ENCODE measurements at places on chromosomes 7 and 10.

- DNase-seq: no peak
Observed at GRCh38 chr7:148318838-148319237, 271.7 kb upstream of the C7orf33 start.

- DNase-seq: no peak
Observed at GRCh38 chr7:149731207-149731955, 42.0 kb downstream of the ZNF467 start.

DNA sequence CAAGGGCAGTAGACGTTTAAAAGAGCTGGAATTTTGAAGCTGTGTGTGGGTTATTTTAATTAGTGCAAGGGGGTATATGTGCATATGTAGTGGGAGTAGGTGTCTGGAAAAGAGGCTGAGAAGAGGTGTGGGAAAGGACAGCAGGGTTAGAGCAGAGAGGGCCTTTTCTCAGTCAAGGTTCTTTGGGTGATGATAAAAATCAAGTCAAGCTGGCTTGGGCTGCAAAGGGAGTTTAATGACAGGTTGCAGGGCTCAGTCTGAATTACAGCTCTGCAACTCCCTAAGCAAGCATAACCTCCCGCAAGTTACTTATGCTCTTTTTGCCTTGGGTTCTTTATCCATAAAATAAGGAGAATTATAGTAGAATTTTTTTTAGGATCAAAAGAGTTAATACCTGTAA, 83.5 kb downstream of the RELN start:
- no peak for DNase-seq

DNA sequence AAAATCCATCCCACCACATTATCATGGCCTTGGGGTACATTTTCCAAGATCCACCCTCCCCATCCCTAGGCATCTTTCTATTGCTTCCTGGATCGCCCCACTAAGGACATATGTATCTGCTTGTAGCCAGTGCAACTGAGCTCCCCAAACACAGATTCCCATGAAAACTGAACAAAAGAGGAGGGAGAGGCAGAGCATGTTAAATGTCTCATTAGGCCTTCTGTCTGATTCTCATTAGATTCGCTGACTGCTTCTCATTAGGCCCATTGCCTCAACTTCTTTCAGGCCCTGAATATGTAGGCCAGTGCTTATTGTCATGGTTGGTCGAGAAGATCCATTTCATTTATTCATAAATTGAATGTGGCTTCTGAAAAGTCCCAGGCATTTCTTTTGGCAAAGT, 698.9 kb downstream of the INHBA start:
- no peak for DNase-seq

GRCh38 chr7:36299823-36300341, 89.8 kb upstream of the ANLN start:
- DNase-seq: no peak

GRCh38 chr7:114130866-114131265, 212.1 kb upstream of the PPP1R3A start:
- no peak for DNase-seq

DNA sequence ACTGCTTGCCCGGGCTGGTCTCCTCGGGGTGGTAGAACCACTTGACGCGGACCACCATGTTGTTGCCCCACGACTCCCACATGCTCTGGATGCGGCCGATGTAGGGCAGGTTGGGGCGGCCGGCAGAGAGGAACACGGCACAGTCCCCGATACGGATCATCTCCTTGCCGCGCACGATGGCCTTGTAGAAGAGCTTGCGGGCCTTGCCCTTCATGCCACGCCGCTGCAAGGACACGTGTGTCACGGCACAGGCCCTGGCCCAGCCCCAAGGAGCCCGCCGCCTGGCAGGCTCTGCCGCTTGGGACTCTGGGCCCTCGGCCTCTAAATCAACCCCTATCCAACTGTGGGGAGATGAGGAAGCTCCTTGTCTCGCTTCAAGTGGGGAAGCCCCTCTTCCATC, 26.4 kb downstream of the SLC29A4 start:
- DNase-seq: no peak

- no peak for DNase-seq
Observed at GRCh38 chr10:44195112-44196007, 189.5 kb downstream of the CXCL12 start.

DNA sequence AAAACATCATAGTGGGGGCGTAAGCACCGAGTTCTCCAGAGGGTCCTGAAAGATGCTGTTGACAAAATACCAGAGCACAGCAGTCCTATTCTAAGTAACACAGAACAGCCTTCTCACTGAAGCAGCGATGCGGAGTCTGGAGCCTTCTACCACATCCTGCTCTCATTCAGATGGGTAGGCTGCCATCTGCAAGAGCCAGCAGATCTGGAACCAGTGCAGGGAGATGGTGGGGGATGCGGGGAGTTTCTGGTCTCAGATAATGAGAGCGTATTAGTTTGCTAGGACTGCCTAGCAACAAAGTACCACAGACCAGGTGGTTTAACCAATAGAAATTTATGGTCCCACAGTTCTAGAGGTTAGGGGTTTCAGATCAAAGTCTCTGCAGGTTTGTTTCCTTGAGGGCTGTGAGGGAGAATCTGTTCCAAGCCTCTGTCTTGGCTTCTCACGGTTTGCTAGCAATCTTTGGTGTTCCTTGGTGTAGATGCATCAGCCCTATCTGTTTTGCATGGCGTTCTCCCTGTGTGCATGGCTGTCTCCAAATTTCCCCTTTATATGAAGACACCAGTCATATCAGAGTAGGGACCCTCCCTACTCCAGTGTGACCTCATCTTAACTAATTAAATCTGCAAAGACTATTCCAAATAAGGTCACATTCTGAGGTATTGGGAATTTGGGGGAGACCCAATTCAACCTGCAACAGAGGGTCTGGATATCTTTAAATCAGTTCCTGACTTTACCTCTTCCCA, 52.0 kb upstream of the STEAP1B start:
- DNase-seq: no peak

DNA sequence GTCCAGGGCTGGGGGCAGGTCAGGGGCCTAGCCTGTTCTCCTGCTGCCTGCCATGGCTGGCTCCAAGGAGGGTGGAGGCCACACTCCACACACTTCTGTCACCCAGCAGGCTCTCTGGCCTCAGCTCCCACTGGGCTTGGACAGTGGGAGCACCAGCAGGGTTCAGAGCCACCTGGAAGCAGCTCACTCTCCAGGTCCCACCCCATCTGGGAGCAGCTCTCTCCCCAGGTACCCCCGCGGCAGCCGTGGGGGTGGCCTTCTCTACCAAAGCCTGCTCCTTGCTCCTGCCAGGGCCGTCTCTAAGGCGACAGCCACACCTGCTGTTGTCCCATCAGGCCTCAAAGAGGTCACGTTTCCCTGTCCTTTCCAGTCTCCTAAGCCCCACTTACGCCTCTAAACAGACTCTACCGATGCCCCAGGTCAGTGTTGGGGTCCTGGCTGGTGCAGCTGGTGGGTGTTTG, 142.5 kb upstream of the RET start:
- no peak for DNase-seq

DNA sequence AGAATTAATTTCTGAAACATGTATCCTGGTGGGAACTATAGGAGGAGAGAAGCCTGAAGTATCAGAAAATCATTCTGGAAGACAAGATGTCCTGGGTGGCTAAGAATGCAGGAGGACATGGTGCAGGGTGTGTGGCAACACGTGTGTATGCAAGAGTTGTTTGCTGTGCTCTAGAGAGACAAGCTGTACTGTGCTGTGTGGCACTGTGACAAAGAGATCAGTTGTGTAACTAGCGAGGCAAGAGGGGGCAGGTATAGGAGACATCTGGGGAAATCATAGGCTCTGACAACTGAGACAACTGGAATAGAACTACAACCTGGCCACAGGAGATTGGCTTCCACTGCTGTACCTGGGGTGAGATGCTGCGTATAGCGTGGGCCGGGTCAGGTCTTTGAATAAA, 9.3 kb downstream of the ITGA8 start:
- no peak for DNase-seq

DNA sequence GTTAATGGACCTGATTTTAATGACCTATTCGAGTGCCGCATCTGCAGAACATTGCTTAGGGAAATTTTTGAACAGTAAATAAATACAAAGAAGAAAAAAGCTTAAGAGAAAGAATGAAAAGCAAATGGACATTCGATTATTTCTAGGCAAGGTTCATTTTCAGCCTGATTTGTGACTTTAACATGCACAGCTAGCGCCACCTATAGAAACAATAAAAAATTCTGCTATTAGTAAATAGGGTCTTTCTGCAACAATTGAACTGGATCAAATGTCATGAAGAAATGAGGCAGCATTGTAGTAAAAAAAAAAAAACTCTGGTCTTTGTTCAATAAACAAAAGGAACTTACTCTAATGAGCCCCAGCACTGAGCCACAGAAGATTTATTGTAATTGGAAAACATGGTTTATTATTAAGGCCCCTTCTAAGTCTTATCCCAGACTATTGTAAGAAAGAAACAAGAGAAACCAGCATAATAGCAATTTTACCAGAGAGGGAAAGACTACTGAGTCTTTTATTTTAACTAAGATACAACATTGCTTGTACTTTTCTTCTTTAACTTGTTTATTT, 41.4 kb upstream of the GHITM start:
- peak; percentile 43 for DNase-seq

- DNase-seq: no peak
Observed at GRCh38 chr10:15295537-15296325, 75.4 kb downstream of the FAM171A1 start.

GRCh38 chr7:112819536-112819935, 29.3 kb upstream of the TMEM168 start:
- no peak for DNase-seq
